Fibroblast of skin of back (primary cell): ENCODE measurements at places on chromosomes 3 and 15.

DNA sequence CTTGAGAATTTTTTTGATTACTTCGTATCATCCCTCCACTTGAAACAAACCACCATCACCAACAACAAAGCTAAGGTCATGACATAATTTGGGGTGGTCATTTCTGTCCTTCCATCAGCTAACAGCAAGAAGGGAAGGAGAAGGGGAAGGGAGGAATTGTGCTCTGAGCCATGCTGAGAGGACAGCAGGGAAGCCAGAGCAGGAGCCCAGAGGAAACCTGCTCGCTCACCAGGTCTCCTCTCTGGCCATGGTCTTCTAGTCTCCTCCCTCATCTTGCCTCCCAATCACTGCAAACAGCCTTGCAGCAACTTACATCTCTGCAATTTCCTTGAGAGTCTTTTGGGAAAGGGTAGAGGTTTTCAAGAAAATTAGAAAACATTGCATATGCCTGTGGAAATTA, 196.7 kb downstream of the SSR3 start:
- DNase-seq: no peak

DNA sequence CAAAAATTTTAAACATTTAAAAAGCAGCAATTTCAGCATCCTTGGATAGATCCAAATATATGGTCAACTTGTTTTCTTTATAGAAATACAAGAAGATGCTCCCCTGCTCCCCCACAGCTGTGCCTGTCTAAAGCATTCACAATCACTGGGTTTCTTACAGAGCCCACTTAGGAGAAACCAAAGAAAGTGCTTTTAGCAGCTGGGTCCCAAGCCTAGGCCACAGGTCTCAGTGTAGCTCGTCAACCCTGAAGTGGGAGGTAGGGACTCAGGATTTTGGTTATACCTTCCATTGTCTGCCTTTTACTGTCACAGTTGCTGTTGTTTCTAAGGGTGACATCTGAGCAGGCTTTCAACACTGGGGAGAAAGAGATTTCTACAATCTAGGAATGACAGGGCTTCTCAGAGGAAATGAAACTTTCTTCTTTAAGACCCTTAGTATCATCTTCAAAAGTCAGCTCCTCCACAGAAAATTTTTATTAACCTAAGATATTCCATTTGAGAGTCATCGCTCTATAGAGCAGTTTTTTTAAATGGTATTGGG, 199.3 kb upstream of the CMC1 start:
- DNase-seq: no peak

- DNase-seq: no peak
Measured at GRCh38 chr3:125001557-125002413, 54.0 kb downstream of the HEG1 start.

- no peak for DNase-seq
Measured at GRCh38 chr15:75178171-75178937, 23.3 kb upstream of the C15orf39 start.

DNA sequence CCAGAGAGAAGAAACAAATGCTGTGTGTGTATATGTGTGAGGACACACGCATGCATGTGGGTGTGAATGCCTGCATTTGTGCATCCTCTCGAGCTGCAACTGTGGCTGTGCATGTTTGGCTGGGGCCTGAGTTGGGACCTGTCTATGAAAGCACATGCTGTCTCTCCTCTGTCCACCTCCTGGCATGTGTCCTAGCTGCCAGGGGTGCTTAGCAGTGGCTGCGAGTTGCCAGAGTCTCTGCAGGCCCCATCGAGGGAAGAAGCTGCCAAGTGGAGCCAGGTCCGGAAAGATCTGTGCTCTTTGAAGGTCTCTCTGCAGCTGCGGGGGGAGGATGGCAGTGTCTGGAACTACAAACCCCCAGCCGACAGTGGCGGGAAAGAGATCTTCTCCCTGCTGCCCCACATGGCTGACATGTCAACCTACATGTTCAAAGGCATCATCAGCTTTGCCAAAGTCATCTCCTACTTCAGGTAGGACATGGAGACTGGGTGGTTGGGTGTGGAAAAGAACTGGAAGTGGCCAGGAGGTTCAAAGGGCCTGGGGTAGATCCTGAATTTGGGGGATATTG, 30.7 kb downstream of the NR1I2 start:
- DNase-seq: no peak

DNA sequence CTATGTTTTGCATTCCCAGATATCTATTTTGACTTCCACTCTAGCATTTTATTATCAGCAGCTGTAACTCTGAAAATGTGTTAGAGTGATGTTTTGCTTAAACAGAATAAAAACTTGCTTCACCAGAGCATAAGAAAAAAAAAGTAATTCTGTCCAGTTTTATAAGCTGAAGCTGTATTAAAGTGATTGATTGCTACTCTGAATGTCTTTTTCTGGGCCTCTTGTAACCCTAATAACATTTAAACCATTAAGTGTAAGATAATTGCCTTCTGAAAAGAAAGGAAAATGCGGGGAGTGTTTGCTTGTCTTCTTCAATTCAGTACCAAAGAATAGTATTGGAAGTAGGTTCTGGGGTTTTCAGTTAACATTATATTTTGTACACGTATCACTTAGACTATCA, 57.9 kb upstream of the UBE2E1 start:
- no peak for DNase-seq

DNA sequence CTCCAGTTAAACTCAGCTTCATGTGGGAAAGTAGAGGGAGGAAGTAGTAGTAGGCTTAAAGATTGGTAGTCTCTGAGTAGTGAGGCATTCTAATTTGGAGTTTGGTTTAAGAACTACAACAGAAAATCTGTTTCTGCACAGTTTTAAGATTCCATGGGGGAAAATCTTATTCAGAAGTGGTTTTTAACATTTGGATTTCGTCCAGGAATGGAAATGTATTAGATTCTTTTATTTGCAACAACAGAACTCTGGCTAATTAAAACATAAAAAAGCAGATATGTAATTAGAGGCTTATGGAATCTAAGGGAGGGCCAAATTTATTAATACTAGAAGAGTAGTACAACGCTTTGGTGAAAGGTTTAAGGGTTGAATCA, 36.0 kb downstream of the NECTIN3 start:
- DNase-seq: no peak

DNA sequence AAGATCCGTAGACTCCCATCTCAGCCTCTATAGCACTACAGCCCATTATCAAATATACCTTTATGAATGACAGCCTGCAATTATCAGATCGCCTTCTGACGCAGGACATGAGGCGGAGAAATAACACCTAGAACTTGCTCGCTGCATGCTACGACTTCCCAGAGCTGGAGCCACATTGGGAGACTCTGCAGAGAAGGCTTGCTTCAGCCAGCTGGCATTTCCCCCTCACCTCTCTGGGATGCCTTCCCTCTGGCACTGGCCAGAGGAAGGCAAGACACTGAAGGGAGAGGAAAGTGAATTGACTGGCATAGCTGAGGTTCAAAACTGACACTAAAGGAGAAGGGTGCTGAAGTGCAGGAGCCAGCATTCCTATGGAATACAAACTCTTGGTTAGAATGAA, 131.7 kb downstream of the GABRB3 start:
- no peak for DNase-seq
